Effector CD8-positive, alpha-beta T cell (primary cell): ENCODE measurements at places on chromosomes 3 and 15.

DNA sequence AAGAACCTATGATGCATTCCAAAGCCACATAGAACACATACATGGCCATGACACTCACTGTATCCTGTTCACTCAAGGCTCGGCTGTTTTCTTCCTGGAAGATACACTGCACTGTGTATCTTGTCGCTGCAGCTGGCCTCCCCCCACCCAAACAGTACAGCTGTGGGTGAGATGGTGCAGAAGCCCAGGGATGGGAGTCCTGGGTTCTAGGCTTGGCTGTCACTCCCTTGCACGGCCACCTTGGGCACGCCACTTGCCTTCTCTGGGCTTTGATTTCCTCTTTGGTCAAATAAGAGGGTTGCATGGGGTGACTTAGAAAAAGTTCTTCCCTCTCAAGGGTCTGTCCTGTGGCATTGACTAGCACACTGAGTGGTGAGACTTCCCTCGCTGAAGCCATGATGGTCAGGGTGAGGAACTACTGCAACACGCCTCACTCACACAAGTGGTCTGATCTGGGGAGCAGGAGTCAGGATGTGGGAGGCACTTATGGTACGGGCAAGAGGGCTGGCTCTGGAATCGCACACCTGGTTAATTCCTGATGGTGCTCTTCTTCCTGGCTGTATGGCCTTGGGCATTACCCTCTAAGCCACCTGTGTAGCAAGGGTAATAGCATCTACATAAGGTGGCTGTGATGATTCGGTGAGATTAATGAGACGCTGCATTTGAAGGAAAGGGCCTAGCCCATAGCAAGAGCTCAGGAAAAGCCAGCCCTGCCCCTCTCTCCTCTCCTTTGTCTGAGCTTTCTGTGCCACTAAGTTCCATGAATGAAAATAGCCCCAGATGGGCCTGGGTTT lies 44.0 kb downstream of the ANP32A start:
- no peak for DNase-seq

GRCh38 chr15:91853948-91854638 lies 585 bp downstream of the SLCO3A1 start:
- no peak for DNase-seq

DNA sequence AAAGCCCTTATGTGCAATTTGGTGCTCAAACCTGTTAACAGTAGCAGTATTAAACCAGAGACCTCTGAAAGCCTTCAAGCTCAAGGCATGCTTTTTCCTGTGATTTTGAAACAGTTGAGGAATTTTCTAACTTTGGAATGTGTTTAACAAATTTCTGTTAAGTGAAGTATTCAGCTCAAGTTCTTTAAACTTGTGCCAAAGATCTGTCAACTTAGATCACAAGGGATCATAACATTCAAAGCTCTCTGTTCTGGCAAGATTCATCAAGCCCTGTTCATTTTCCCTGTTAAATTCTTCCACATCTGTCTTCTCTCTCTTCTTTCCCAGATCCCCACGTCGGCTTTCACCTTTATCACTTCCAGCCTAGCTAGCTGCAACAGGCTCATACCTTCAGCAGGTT lies 28.8 kb upstream of the RYK start:
- DNase-seq, result no peak

DNA sequence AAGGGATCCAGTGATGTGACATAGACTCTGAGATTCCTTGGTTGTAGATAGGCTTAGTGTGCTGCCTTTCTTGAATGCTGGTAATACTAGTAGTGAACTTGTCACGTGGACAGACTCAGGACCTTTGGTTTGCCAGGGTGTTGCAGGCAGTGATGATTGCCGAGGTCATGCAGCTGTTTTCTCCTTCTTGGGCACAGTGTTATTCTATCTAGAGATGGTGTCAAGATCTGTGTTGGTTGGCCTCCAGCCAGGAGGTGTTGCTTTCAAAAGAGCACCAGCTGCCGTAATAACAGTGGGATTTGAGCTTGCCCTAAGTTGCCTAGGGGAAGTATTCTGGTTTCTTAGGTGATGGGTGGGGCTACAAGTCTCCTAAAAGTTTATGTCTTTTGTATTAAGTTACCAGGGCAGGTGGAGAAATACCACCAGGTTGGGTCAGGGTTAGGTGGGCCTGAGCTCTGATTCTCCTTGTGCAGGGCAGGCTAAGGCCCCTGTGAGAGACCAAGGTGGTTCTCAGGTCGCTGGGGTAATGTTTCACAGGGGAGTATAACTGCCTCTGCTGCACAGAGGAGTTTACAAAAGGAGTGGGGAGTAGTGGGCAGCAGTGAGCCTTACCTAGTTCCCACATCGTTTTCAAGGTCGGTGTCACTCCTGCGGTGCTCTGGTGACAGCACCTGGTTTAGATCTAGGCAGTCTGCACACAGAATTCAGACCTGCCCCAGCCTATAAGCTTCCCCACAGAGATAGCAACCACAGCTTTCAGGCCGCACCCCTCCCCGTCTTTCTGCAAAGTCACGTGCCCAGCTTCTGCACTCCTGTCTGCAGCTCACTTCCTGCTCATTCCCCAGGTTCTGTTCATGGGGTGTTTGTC lies 350.3 kb downstream of the DOCK3 start:
- DNase-seq, result peak; percentile 36

- no peak for DNase-seq
Observed at GRCh38 chr3:99175276-99175812, 273.8 kb upstream of the DCBLD2 start.

- DNase-seq, result no peak
Observed at GRCh38 chr15:51193526-51193925, 98.8 kb upstream of the TNFAIP8L3 start.

DNA sequence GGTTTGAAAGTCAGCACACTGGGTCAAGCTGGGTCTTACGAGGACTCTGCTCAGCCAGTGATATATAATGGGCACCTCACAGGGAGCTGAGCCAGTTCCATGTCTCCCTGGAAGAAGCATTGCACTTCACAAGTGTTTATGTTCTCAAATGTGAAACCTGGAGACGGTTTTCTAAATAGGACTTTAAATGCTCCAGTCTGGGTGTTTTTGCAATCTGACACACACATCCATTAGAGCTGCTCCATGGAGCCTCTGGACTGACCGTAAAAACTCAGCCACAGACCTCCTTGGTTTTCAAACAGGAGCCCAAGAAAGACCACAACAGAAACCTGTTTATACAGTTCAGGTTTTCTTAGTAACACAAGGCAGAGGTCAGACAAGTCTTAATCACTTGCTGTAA lies 201.3 kb upstream of the LRIG1 start:
- DNase-seq, result no peak
